ENCODE measurements at places on chromosomes 11 and 22. TPM values are rescaled to one million over a fixed set of nuclear protein-coding genes. Genes with fewer than 3 reads are reported as not detected.

DNA sequence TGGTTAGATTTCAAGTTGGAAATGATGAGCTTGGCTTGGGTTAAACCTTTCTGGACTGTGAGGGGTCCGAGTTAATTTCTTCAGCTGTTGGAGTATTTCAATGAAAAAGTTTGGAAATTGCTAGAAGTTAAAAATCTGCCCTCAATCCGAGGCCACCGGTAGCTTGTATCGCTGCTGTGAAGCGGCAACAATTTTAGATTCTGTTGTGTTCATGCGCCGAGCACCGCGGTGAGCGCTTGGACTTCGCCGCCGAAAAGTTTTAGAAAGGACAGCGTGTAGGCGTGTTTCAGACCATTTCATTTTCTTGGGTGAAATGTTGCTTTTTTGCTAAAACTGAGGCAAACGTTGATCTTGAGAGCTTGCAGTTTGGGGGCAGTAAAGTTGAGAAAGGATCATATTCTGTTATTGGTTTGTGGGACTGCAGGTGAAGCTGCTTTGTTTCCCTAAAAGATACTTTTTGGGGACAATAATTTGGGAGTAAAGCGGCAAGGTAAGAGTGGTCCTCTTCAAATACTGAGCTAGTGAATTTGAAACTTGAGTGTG is 928 bp downstream of the FBXO7 start:
- peak; percentile 64 for DNase-seq

- no peak for DNase-seq
These were observed 51.3 kb upstream of the PRDM11 start for GRCh38 chr11:45094958-45095690.

DNA sequence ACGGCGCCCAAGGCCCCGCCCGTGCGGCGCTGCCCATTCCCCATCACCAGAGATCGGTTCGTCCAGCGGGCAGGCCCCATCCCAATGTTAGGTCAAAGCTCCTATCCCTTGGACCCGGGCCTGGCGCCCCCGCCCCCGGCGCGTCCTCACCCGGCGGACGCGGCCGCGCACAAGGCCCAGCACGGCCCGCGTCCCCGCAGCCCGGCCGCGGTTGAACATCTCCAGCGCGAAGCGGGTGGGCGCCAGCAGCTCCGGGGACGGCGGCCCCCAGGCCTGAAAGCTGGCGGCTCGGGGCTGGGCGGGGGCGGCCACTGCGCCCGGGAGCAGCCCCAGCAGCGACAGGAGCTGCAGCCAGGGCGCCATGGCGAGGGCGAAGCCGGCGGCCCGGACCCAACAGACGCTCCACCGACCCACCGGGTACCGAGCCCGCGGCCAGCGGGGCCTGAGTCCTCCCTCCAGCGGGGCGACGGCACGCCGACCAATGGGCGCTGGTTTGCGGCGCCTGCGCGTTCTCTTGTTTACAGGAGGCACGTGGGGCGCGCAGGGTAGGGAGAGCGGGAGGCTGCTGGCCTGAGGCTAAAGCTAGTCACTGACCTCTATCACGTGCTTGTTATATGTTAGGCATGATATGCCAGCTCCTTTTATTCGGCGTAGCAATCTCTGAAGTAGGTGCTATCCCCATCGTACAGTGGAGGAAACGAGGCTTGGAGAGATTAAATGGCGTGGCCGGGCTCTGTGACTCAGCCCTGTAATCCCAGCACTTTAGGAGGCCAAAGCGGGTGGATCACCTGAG is at the start of gene CTSF:
CTSF (minus strand) TSS at position 483 of the 793 bp plus-strand sequence; CDS start at position 363, 120 bp downstream.
- peak; percentile 78 for DNase-seq

GRCh38 chr22:27724709-27725108 is 76.8 kb downstream of the MN1 start:
- no peak for DNase-seq

GRCh38 chr11:125062218-125062930 is 731 bp upstream of the SLC37A2 start:
- no peak for DNase-seq

- DNase-seq = no peak
These were observed 15.9 kb downstream of the ARFGAP2 start for GRCh38 chr11:47160753-47161133.

DNA sequence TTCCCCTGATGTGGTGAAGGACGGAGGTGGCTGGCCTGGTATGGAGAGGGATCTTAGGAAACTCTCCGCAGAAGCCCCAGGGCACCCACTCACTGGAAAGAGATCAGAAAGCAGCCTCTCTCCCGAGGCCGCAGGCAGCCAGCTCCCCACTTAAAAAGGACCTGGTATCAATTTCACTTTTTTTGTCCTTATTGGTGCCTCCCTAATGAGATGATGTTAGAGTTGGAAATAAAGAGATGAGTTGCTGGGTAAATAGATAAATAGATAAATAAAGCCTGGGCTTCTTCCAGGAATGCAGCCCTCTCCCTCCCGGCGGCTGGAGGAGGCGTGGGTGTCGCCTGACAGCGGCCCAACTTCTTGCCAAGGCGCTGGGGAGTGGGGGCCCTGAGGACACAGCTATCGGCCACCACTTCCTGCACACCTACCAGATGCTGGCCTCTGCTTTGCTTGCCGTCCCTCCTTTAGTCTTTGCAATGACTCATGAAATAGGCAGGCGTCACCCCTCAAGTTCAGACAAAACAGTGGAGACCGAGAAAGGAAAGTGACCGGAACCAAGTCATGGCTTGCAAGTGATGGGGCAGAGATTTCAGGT is 42.9 kb downstream of the LINC01488 start:
- no peak for DNase-seq

DNA sequence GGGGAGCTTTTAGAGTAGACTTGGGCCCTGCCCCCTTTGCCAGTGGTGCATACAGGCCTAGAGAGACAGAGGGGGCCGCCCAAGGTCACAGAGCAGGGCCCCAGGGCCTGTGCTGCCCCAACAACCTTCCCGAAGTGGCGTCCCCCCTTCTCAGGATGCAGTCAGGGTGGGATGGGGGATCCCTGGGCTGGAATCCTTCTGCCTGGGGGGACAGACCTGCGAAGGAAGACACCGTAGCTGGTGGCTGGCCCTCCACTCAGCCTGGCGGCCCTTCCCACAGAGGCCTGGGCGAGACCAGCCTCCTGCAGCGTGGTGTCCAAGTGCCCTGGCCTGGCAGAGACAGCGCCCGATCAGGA is 14.4 kb upstream of the EHD1 start:
- no peak for DNase-seq

GRCh38 chr11:107752508-107752907 is 40.7 kb upstream of the SLN start:
- no peak for DNase-seq

- no peak for DNase-seq
These were observed 113.4 kb upstream of the RRM1 start for GRCh38 chr11:3981084-3981633.

DNA sequence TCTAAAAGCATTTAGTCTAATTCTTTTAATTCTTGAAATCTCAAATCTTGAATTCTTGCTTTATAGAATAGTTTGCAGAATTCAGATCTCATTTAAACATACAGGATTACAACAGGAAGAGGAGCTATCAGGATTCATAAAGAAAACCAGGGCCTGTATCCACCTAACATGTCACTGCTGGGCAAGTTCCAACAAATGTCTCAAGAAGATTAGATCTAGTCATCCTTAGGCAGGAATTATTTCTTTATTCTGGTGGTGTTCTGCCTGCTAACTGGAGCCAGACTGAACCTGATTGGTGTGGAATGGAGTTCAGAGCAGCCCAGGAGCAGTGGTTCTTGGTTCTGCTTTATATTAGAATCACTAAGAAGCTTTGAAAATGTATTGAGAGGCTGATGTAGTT is 500.7 kb downstream of the LRRC4C start:
- DNase-seq = no peak

DNA sequence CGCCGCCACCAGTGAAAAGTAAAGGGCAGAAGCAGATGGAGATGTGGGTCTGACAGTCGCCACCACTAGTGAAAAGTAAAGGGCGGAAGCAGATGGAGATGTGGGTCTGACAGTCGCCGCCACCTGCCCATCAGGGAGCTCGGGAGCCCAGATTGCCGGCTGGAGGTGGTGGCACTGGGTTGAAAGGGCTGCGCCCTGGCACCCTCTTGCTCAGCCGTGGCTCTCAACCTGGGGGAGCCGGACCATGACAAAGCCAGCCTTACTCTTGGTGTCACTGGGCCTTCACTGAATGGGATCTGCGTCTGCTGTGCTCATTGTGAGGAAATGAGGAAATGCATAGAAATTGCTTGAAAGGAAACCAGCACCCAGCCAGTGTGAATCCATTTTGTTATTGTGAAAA is 36.3 kb downstream of the AP2A2 start:
- no peak for DNase-seq

- peak; percentile 23 for DNase-seq
These were observed 26.3 kb upstream of the RFPL3 start for GRCh38 chr22:32331236-32331917.

- DNase-seq = no peak
These were observed 148.6 kb downstream of the OPCML start for GRCh38 chr11:133383689-133384088.

DNA sequence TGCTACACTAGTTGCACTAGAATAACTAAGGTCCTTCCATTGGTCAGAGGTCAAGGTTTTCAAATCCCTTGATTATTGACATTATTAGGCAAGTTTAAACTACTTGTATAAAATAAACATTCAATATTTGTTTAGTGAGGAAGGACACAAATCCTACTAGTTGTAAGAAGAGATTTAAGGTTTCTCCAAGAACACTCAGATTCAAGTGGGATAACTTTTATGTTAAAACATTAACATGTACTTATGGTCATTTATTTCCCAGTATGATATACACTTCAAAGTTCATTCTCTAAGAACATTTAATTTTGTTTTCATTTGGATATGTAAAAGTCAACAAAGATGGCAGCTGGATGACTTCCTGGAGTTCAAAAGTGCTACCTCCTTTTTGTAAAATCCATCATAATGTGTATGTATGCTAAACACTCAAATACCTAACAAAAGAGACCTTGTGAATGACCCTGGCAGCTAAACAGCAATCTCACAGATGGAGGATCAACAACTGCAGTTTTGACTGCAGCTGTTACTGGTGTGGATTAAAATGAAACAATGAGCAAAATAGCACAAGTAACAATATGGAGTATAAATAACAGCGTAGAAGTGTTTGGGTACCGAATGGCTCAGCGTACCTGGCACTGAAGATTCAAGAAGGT is 1.5 kb downstream of the CCDC90B start:
- no peak for DNase-seq

- DNase-seq = no peak
These were observed 6.2 kb downstream of the MAFF start for GRCh38 chr22:38207898-38208432.

DNA sequence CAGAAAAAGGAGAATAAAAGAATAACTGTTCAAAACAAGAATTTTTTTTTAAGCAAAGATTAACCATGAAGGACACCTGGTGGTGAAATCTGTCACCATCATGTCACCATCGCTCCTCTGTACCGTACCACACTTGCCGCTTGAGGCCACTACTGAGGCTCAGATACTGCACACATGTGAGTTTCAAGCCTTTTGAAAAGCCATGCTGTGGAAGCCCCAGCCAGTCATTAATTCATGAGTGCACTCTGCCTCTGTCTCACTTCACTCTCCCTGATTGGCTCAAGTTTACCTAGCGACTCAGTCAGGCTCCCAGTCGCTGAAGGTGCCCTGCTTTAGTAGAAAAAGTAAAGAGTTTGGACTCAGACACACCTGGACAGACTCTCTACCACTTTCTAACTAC is 6.6 kb upstream of the MS4A12 start:
- no peak for DNase-seq

- DNase-seq = no peak
These were observed 104.1 kb downstream of the ALX4 start for GRCh38 chr11:44205836-44206235.

DNA sequence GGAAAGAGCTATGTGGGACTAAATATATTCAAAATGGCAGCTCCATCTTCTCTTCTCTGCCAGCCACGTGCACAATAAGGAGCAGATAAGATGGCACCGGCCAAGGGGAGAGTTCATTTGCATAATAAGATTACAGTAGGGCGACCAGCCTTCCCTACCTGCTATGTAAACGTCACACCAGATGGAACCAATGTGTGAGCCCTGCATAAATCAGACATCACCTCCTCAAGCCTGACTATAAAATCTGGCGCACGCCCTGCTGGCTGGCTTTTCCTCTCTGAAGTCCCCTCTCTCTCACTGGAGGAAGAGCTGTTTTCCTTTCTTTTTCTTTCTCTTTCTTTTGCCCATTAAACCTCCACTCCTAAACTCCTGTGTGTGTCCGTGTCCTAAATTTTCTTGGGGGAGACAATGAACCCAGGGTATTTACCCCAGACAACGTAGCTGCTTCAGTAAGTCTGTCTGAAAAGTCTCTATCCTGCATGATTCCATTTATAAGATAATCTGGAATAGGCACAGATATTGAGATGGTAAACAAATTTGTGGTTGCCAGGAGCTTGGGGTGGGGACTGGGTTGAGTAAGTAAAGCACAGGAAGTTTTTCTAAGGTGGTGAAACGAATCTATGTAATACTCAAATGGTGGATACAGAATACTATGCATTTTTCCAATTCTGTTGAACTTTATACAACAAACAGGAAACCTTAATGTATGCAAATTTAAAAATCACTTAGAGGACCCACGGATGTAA is 670.0 kb upstream of the KIRREL3 start:
- no peak for DNase-seq

GRCh38 chr22:49232319-49233067 is 595.2 kb downstream of the BRD1 start:
- peak; percentile 10 for DNase-seq

DNA sequence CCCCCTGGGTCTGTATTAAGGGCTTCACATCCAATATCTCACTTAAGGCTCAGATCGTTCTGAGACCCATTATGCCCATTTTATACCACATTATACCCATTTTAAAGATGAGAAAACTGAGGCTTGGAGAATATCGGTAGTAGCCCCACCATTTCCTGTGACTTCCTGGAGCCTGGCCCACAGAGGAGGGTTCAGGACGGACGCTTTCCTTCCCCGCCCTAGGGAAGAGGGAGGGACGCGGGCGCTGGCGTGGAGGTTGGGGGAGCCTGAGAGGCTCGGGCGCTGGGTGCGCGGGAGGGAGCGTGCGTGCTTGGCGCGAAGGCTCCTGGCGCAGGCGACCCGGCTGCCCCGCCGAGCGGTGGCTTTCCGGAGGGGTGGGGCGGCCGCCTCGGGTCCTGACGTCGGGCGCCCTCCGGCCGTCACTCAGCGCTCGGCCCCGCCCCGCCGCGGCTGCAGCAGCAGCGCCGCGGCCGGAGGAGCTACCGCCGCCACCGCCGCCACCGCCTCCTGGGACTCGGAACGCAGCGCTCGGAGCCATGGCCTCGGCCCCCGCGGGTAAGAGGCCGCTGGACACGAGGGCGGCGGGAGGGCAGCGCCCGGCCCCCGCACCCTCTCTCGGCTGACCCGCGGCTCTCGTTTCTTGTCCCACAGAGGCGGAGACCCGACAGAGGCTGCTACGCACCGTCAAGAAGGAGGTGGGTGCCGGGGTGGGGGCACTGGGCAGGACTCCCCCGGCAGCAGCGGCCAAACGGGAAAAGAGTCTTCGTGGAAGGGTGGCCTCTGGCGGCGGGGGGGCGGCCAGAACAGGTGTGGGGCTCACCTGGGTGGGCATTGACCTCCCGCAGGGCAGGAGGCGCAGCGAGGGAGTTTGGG is at the start of gene SGSM1:
SGSM1 (plus strand) TSS at position 422 of the 873 bp plus-strand sequence; CDS start at position 537, 115 bp downstream.
- peak; percentile 78 for DNase-seq

MMP8 gene
- total RNA-seq = 3.5 TPM

CDHR5 gene
- total RNA-seq = 79.7 TPM

POGLUT3 gene
- total RNA-seq = 8.8 TPM

OR52I2 gene
- total RNA-seq = under 0.01 TPM

OTOG gene
- total RNA-seq = not detected

Data from liver (tissue), 10 donors.